Fibroblast of the aortic adventitia (primary cell): ENCODE measurements at places on chromosomes 2 and 18.

- DNase-seq, result no peak
Observed at GRCh38 chr2:7324706-7325105, 407.5 kb downstream of the RNF144A start.

GRCh38 chr2:100218552-100218951 lies 76.2 kb upstream of the AFF3 start:
- DNase-seq, result no peak

- DNase-seq, result no peak
Observed at GRCh38 chr2:120887741-120888231, 152.1 kb downstream of the GLI2 start.

- no peak for DNase-seq
Observed at GRCh38 chr2:171149986-171150693, 10.6 kb downstream of the TLK1 start.
